ENCODE measurements at places on chromosomes 6 and 20.

- DNase-seq: no peak
These were observed 27.2 kb upstream of the DEFB125 start for GRCh38 chr20:60035-60918.

GRCh38 chr20:51184289-51184688, 161.4 kb upstream of the KCNG1 start:
- no peak for DNase-seq

GRCh38 chr20:14740380-14740779, 403.0 kb upstream of the FLRT3 start:
- no peak for DNase-seq

GRCh38 chr6:132685009-132685408, 26.0 kb upstream of the TAAR1 start:
- DNase-seq: no peak

- no peak for DNase-seq
These were observed 1.2 kb downstream of the ARFGAP1 start for GRCh38 chr20:63273635-63274380.

- no peak for DNase-seq
These were observed 66.1 kb upstream of the GLP1R start for GRCh38 chr6:38982470-38982869.

GRCh38 chr20:53222932-53223331, 250.8 kb downstream of the TSHZ2 start:
- no peak for DNase-seq

- DNase-seq: no peak
These were observed 24.0 kb downstream of the C6orf132 start for GRCh38 chr6:42118162-42119001.

DNA sequence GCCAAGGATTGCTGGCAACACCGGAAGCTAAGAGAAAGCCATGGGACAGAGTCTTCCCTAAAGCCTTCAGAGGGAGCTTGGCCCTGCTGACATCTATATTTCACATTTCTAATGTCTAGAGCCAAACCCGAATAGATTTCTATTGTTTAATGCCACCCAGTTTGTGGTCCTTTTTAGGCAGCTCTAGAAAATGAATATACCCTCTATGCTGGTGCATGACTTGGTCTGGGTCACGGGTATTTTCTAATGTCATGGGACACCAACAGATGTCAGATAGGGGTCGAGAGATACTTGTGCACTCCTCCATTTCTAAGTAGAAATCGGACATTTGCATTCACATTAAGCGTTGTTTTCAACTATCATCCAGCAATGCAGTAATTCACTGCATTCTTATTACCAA, 37.0 kb upstream of the SOX4 start:
- DNase-seq: no peak

GRCh38 chr20:16580147-16580546, 6.9 kb upstream of the KIF16B start:
- no peak for DNase-seq

DNA sequence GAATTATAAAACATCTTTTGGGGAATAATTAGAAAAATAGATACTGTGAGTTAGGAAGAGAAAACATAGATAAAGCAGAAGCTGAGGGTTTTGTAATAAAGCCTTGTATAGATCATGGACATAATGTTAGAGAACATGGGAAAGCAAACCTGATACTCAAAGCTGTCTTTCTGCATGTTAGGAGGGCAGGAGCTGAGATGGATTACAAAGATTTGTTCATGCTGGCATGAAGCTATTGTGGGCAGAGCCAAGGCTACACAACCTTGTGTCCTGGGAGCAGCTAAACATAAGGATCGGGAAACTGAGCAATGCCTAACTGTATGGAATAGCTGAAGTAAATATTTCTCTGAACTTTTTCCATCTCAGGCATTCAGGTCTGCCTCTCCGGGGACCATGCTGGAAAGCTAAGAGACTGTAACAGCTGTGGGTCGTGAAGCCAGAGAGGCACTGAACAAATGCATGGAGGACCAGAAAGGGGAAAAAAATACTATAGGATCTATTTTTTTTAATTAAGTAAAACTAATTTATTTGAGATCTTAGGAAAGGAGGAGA, 28.2 kb upstream of the CNKSR3 start:
- no peak for DNase-seq

Measured in CD4-positive, alpha-beta memory T cell (primary cell).